Stimulated activated CD4-positive, alpha-beta T cell treated with anti-CD3 and anti-CD28 coated beads, Interleukin-15, amount 100 ng/mL, for 48 hours (primary cell): ENCODE measurements at places on chromosomes 3 and 15.

DNA sequence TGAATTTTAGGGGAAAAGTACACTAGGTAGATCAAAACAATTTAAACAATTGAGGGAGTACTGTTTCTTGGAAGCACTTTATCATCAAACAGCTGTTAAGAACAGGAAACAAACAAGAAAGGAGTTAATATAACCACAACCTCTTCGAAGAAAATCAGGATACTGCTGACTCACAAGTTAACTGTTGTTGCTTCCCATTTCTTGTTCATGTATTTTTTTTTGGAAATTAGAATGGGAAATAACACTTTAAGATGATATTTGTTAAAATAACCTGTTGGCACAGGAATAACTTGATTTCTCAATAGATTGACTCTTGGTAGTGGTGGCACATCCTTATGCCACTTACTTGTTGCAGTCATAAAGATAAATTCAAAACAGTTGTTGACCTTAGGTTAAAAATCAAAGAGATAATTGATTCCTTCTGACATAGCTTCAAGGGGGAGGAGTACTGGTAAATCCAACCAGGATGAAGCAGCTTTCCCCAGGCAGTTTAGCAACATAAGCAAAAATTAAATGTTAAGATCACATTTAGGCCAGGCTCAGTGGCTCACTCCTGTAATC is 3.3 kb downstream of the BNIP2 start:
- no peak for DNase-seq

GRCh38 chr15:101210466-101210865 is 41.4 kb downstream of the CHSY1 start:
- DNase-seq: no peak

DNA sequence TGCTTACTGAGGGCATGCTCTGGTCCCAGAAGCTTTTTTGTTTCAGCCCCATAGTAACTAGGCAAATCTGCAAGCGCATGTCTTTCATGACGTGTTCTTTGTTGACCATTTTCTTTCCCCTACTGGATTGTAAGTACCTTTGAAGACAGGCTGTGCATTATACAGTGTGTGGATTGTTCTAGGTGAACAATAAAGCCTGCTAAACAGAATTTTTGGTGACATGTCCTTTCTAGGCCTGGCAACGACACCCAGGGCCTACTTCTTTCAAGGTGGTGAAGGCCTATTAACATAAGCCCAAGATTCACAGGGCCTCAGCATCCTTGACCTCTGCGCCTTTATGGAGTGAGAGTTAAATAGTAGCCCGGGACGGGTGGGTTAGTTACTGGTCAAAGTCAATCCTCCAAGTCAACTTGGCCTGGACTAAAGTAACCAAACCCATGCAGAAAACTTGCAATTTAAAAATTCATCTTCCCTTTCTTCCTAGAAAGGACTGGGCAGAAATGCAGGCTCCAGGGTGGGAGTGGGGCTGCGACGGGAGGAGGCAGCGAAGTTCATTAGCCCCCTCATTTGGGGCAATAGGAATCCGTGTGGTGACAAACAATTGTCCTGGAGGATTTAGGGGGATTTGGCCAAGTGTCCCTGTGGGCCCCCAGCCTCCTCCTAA is 37.6 kb upstream of the TRIM71 start:
- DNase-seq: no peak

DNA sequence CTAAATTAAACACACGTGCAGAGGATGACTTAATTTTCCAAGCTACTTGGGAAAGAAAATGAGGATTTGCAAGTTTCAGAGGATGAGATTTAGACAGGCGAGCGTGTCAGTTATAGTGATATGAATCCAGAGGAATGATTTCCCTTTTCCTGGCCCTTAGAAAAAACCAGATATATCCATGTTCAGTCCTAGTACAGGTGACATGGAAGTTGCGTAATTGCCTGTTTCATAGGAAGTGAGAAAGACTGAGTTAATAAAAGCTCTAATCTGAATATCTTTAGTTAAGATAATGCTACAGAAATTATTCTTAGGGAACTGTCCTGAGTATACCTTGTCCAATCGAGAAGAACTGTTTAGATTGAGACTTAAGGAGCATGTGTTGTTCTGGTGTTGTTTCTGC is 490.5 kb downstream of the ZNF385D start:
- no peak for DNase-seq

- no peak for DNase-seq
Observed at GRCh38 chr15:28786521-28786920, 61.9 kb downstream of the GOLGA6L7 start.

GRCh38 chr3:168091302-168091858 is 4.3 kb downstream of the GOLIM4 start:
- no peak for DNase-seq

DNA sequence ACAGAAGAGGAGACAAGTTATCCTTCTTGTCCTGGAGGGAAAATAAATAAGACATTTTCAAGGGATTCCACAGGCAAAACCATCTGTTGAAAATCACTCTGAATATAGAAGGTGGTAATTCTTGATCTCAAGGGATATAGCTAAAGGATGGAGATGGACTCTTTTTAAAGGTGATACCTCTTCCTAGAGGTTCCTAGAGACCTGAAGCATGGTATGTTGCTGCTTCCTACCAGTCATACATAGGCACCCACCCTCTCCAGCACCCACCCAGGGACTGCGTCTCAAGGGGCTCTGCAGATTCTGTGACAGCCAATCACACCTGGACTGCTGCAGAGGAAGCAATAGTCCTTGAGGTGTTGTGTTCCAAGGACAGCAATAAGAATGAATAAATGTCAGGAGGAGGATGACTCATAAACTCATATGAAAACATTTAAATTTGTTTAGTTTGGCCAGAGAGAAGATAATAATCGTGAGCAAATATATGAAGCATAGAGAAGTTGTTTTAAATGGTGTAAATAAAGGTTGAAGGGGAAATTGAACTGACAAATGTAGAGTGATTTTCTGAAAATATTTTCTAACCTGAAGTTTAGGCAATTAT is 741.6 kb upstream of the CBLB start:
- no peak for DNase-seq

- DNase-seq: no peak
Observed at GRCh38 chr3:174419216-174419615, 439.9 kb upstream of the NAALADL2 start.

DNA sequence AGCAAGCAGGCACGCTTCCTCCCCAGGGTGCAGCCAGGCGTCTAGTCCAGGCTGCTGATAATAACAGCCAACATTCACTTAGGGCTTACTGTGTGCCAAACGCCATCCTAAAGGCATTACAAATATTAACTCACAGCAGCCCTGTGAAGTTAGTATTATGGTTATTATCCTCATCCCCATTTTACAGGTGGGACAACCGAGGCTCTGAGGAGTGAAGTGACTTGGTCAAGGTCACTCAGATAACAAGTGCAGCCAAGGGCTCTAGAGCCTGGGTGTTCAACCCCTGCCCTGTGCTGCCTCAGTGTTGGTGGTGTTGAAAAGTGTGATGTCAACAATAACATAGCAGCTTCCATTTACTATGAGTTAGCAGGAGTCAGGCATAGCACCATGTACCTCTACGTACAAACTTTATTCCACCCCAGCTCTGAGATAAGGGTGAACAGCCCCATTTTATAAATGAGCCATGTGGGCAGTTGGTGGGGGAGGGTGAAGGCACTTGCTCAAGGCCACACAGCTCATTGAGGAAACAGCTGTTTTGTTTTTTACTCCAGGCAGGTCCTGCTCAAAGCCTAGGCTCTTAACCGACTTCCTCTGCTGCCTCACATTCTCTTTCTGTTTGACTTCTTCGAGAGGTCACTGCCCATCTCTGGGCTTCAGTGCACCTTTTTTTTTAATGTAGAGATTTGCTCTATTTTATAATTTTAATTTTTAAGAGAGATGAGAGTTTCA is 24.0 kb upstream of the TRH start:
- no peak for DNase-seq

GRCh38 chr15:72339777-72340177 is 19.8 kb upstream of the CELF6 start:
- no peak for DNase-seq

DNA sequence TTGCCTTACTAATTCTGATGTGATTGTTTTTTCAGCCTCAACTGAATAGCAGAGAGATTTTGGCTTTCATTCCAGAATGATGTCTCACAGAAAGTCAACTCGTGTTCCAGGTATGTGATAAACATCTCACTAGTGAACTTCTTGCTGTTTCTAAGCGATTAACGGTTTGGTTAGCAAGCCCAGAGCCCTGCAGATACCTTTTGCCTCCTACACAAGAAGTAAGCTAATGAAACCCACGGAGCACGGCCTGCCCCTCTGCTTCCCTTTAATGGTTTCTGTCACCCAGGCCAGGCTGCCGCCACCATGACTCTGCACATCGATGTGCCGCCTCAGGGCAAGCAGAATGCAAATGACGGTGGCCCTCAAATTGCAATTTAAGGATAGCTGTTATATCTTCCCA is 155.9 kb upstream of the ICE2 start:
- DNase-seq: no peak

DNA sequence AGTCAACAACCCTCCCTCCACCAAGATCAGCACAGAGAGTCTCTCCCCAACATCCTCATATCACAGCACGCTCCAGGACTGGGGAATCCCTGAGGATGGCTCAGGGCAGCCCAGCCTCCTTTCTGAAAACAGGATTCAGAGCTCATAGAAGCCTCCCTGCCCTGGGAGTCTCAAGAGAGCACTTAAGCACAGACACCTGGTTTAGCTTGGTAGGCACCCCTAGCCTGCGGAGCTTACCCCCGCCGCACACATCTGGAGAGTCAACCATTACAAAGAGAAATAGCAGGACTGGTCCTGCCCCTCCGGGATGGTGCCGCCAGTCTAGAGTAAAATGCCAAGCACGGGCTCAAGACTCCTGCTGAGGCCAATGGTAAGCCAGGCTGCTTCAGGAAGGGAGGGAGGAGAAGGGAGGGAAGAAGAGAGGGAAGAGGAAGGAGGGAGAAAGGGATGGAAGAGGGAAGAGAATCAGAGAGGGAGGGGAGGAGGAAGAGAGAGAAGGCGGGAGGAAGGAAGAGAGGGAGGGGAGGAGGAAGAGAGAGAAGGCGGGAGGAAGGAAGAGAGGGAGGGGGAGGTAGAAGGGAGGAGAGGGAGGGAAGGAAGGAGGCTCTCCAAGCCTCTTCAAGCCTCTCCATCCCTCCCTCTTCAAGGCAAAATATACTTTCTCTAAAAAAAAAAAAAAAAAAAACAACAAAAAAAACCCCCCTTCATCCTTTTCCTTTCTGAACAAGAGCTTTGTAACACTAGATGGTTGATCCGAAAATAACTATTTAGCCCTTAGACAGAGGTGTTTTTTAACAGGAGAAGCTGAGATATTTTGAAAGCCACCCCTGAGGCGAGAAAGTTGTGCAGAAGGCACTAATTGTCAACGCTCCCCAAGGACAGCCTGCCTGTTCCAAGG is 278.6 kb upstream of the TLE3 start:
- DNase-seq: no peak

GRCh38 chr3:140532793-140533330 is 145.0 kb upstream of the TRIM42 start:
- DNase-seq: no peak

DNA sequence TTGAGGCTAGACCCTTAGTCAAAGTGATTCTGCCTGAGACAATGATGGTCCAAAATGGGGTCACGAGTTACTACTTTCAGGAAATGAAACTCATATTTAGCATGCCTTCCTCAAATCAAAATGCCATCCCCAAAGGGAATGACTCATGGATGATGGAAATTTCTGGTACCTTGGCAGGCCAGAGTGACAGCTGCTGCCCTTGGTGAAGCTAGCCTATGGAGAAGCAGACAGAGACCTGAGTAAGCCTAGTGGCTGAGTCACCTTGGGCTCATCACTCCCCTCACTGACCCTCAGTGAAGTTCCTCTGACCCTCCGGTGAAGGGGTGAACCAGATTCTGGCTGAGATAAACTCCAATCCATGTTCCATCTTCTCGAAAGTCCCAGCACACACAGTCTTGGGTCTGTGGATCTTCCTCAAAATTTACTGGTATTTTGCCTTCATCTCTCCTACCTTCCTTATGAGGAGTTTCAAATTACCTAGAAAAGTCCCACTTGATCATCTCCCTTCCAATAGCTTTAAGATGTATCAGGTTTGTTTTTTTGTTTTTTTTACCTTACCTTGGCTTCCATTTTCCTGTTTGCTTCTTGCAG is 54.5 kb upstream of the ABHD17C start:
- DNase-seq: no peak

- no peak for DNase-seq
Observed at GRCh38 chr3:52839892-52840545, 5.2 kb upstream of the MUSTN1 start.

DNA sequence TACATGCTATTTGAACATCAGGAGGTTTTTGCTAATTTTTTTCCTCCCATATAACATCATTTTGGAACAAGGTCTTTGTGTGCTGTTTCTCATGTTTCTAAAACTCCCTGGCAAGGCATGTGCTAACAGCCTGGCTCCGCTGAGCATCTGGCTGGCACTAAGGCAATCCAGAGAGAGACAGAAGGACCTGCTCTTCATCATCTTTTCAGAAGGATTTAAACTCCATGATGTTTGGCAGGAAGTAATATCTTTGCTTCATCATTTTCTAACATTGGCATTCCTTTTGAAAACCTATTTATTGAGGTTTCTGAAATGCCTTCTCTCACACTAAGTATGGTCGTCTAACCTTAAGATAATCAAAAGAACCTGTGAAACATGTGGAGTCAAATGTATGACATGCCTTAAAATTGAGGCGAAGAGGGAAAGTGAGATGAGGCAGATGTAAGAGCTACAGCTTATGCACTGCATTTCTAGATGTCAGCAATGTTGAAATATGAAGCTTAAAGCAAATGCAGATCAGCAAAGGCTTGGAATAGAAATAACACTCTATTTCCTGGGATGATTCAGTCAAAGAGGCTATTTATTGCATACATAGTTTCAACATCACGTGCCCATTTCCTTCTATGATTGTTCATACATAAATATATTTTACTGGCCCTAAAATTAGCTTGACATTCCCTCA is 592.0 kb downstream of the ZNF385D start:
- DNase-seq: no peak

- no peak for DNase-seq
Observed at GRCh38 chr3:115160295-115160694, 13.2 kb upstream of the ZBTB20 start.

DNA sequence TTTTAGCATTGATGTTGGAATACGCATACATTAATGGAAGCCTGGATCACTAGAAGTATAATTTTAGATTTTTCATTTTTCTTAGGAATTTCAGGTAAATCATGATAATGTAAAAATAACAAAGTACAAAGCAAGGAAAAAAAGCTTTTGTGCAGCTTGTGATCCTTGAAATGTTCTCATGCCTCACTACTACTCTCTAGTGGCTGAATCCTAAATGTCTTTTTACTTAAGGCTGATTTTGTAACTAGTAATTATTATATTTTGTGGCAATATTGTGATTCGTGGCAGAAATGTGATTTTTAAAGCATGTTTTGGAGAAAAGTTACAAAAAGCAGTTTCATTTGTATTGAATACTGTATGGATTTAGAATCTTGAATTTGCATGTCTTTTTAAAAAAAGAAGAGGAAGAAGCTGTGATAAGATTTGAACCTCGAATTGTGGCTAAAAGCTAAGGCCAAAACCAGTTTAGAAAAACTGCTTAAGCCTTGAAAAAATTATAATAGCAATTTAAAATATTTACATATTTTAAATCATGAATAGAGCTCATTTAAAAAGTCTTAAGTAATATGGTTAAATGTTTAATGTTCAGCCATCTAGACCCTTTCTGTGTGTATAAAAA is 39.0 kb downstream of the U2SURP start:
- no peak for DNase-seq

GRCh38 chr3:98589331-98590036 is 3.9 kb downstream of the CPOX start:
- DNase-seq: no peak

GRCh38 chr15:62109437-62109836 is 42.7 kb downstream of the C2CD4A start:
- no peak for DNase-seq
